ENCODE measurements at places on chromosomes 13 and 19. TPM values are rescaled to one million over a fixed set of nuclear protein-coding genes. Genes with fewer than 3 reads are reported as not detected.

GRCh38 chr19:35040826-35041547, 534 bp upstream of the HPN start:
- DNase-seq = no peak

DNA sequence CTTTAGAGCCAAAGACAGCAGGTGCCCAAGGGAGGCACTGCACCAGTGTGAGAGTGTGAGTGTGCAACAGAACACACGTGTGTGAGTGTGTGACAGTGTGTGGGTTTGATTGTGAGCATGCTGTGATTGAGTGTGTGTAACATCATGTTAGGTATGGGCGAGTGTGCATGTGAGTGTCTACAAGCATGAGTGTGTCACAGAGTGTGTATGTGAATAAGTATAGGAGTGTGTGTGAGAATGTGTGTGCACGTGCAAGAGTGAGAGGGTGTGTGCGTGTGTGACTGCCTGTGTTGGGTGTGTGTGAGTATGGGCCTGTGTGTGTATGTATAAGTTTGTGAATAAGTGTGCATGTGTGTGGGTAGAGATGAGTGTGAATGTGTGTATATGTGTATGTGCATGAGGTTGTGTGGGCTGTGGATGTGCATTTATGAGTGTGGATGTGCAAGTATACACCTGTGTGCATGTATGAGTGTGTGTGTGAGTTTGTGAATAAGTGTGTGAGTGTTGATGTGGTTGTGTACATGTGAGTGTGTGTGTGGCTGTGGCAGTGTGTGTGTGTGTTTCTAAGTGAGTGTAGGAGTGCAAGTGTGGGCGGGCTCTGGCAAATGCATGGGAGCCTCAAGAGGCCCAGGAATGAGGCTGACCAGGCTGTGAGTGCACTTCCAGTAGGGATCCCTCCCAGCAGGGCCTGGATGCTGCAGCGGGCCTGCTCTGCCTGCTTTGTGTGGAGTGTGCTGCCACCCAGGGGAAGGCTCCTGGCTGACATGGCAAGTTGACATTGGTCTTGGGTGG, 198.4 kb downstream of the COL4A1 start:
- no peak for DNase-seq

GRCh38 chr13:108957369-108958012, 328.1 kb downstream of the MYO16 start:
- DNase-seq = no peak

COX6B1 gene
- total RNA-seq = 266 TPM
